ENCODE measurements at places on chromosomes 3 and 15.

DNA sequence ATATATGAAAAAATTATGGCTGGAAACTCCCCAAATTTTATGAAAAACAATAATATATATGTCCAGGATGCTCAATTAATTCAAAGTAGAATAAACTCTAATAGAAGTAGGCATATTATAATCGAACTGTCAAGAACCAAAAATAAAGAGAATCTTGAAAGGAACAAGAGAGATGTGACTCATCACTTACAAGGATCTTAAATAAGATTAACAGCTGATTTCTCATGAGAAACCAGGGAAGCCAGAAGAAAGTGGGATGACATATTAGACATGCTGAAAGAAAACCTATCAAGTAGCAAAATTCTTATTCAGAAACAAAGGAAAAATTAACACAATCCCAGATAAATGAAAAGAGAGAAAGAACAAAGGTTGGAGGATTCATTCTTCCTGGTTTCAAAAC, 66.8 kb downstream of the FAIM start:
- DNase-seq: peak; percentile 3

GRCh38 chr3:108006077-108006771, 84.6 kb downstream of the CD47 start:
- no peak for DNase-seq

DNA sequence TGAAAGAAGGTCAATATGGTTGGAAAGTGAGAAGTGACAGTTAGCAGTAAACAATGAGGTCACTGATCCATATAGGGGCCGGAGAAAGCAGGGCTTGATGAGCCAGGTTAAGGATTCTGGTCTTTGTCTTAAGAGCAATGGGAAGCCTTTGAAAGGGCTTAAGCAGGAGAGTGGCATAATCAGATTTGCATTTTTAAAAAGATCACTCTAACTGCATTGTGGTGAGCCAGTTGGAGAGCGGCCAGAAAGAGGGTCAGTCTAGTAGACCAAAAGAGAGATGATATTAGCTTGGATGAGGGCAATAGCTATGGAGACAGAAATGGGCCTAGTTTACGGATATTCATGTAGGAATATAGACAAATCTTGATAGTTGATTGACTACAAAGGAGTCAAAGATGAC, 46.6 kb downstream of the CPNE4 start:
- DNase-seq: no peak

DNA sequence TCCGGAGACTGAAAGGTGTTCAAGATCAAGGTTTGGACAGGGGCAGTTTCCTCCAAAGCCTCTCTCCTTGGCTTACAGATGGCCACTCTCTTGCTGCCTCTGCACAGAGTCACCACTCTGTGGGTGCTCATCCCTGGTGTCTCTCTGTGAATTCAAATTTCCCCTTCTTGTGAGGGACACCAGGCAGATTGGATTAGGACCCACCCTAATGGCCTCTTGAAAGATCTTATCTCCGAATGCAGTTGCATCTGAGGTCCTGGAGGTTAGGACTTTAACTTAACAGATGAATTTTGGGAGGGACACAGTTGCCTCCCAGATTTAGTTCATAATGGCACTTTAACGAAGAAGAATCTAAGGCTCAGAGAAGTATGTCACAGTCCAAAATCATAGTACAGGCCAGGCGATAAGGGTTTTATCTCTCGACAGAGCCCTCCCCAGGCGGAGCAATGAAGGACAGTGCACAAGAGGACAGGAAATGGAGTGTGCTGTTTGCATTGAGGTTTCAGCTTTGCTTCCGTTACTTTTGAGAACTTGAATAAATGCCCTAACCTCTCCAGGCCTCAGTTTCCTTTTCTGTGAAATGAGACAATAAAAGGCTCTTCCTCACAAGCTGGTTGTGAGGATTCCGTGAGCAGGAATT, 38.9 kb upstream of the KIF23 start:
- DNase-seq: no peak

GRCh38 chr15:83943849-83944404, 290.0 kb downstream of the ADAMTSL3 start:
- DNase-seq: no peak

DNA sequence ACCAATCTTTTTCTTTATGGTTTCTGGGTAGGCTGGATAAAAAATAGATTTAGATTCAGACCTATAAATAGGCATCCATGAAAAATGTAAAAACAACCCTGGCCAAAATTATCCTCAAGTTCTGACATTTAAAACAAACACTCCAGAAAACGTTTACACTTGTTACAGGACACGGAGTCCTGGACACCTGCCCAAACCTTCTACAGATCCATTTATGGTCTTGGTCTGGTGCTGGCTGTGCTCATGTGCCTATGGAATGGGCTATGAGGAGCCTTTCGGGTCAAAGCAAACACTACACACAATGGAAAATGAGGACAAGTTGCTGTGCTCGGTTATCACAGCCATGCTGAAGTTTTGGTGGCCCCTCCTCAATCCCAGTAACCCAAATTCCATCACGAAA, 108.1 kb downstream of the PDZRN3 start:
- no peak for DNase-seq

DNA sequence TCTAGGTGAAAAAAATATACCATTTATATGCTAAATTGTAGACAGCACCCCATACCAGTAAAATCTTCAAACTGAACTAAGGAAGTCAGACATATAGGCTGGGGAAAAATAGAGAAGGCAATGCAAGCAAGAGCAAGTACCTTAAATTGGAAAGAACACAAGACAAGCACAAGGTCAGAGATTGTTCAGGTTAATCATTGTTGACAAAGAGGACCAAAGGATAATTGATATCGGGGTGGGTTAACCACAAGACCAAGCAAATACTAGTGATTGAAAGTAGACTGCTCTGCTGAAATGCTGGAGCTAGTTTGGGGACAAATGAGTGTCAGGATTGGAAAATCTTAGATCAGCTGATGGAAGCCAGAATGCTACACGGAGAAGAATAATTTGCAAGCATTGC, 499.8 kb downstream of the ROBO2 start:
- DNase-seq: no peak

DNA sequence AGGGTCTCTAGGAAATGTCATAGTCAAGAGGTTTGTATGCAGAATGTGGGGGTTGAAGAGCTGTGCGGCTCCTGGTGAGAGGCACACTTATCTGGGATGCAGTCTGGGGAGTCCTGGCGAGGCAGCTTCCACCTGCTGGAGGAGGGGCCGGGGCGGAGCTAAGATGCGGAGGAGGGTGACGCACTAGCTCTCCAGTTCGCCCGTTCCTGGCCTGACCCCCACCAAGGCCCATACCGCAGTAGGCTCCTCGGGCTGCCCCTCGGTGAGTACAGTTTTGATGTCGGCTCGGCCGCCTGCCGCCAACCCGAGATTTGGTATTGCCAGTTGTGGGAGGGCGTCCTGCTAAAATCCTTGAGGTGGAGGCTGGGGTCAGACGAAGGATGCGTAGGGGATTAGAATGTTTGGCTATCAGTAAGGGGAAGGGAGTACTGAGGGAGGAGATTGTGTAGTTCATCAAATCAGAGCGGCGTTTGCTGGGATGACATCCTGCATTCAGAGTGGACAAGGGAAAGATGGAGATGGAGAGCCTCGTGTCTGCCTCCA, at the start of gene SCG5:
Gene SCG5, plus strand, starts transcription at position 194 of the 543 bp plus-strand sequence. CDS start 1,883 bp downstream, outside the sequence.
- DNase-seq: no peak

DNA sequence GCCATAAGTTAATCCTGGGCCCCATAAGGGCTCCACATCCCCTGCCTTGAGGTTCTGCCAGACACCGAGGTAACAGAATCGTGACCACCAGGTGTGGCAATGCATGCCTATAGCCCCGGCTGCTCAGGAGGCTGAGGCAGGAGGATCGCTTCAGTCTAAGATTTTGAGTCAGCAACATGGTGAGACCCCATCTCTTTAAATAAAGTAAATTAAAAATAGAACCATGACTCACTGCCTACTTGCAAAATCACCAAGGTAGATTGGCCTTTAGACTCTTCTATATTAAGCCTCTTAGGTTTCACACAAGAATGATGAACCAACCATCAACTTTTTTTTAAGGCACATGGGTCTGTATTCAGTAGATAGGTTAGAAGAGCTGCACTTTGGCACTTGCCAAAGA, 9.7 kb downstream of the WDR5B start:
- DNase-seq: no peak

GRCh38 chr15:73914145-73914544, 12.1 kb upstream of the LOXL1 start:
- DNase-seq: no peak

DNA sequence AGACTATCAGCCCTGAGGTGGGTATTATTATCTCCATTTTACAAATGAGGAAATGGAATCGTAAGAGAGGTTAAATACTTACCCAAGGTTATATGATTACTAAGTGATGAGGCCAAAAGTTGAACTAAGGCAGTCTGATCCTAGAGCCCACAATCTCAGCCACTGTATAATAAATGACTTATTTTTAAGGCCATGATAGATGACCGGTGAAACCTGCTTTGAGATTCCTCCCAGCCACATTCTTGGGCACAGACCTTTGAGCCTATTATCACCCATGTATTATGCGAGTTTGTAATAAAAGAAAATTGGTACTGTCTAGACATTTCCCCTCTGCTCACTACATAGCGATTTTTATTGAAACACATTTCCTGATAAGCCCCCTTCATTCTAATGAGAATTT, 37.4 kb downstream of the POLQ start:
- no peak for DNase-seq

- DNase-seq: no peak
These were observed 642 bp downstream of the SCAP start for GRCh38 chr3:47475029-47475569.

- DNase-seq: no peak
These were observed 33.9 kb downstream of the FEM1B start for GRCh38 chr15:68311464-68311835.

GRCh38 chr15:81338170-81339007, 14.4 kb upstream of the STARD5 start:
- DNase-seq: peak; percentile 93

- DNase-seq: peak; percentile 87
These were observed 31.3 kb downstream of the RPN1 start for GRCh38 chr3:128619146-128619890.

DNA sequence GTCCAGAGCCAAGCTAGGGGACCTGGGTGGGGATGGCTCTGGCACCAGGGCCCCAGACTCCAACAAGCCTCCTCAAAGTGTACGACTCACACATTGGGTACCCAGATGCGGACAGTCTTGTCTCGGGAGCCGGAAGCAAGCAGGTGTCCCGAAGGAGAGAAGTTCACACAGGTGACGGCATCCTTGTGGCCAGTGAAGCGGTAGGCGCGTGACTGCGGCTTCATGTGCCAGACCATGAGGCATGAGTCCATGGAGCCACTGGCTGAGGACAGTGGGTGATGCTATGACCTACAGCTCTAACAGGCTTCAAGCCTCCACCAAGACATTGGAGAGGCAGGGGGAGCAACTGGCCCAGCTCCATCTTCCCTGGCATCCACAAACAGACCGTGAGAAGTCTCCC, 4.5 kb downstream of the POC1A start:
- DNase-seq: no peak

DNA sequence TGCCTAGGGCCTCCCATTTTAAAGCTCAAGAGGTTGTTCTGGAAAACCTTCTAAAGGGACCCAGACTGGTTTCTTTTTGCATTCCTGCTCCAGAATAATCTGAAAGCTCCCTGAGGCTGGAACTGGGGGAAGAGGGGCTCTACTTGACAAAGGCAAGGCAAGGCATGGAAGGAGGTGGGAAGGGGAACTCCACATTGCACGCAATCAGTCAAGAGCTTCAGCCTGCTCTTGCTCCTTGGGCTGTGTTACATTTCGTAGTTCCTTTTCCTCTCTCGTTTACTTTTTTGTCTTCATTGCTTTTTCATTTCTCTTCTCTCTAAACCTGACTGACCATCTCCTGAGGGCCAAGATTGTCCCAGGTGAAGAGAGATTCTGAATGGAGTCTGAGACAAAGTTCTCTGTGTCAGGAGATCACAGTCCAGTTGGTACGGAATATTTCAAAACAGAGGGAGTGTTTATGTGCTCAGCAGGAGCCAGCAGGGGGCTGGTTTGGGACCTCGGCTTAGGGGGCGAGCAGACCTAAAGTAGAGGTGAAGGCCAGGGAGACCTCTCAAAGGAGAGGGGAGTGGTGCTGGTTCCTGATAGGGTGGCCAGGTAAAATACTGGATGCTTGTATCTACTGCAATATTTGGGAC, 6.0 kb upstream of the KCTD6 start:
- DNase-seq: no peak

DNA sequence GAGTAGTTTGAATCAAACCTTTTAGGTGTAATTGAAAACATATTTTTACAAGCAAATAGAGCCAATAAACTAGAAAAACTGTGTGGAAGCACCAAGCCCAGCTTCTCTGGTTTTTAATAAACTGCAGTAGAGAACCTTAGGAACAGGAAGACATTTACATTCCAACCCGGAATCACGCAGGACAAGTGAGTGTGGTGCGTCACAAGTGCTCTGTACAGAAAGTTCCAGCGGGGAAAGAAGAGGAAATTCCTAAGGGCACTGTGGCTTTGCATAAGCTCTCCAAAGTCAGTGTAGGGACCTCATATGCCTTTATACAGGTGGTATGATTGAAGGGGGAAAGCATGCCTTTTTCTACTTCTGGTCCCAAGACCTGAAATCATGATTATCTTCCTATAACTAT, 21.6 kb downstream of the COL8A1 start:
- DNase-seq: no peak

- no peak for DNase-seq
These were observed 116.3 kb downstream of the TFG start for GRCh38 chr3:100825574-100825973.
